ENCODE measurements at places on chromosomes 6 and 20.
A peak's percentile ranks its signal among the peaks of the same experiment; 100 is the strongest.

- DNase-seq, result no peak
Measured at GRCh38 chr20:51543422-51543788, 886 bp upstream of the NFATC2 start.

DNA sequence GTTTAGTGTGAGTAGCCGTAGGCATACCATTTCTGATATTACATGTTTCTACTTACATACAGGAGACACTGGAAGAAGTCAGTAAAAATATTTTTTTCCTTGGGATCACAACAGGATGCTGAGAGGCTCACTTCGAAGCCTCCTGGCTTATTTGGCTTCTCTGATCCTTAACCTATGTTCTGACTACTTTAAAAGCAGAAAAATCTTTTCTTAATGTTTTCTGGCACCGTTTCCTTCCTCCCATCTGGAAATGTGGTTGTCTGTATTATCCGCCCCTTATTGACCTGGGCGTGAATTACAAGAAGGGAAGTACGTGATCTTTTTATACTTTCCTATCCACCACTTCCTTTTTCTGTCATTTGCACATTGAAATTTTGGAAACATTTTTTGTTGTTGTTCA, 379.6 kb downstream of the COL12A1 start:
- no peak for DNase-seq

- no peak for DNase-seq
Measured at GRCh38 chr6:127471379-127472255, 12.4 kb upstream of the KIAA0408 start.

DNA sequence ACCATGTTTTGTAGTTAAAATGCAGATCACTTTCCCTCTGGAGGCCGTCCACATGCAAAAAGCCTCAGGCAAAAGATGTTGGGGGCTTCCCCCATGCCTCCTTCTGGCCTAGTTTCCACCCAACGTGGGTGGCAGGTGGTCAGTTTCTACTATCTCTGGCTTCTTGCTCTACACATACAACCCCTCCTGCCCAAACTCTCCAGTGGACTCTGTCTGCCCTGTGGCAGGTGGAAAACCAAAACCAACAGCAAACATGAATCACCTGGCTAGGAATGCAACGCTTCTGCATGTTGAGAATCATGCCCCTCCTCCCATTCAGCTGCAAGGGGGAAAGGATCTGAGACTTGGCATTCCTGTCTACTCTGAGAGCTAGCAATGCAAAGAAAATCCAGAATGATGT, 94.8 kb downstream of the MBOAT1 start:
- DNase-seq, result no peak

- DNase-seq, result no peak
Measured at GRCh38 chr20:57079031-57080005, 187.1 kb downstream of the BMP7 start.

DNA sequence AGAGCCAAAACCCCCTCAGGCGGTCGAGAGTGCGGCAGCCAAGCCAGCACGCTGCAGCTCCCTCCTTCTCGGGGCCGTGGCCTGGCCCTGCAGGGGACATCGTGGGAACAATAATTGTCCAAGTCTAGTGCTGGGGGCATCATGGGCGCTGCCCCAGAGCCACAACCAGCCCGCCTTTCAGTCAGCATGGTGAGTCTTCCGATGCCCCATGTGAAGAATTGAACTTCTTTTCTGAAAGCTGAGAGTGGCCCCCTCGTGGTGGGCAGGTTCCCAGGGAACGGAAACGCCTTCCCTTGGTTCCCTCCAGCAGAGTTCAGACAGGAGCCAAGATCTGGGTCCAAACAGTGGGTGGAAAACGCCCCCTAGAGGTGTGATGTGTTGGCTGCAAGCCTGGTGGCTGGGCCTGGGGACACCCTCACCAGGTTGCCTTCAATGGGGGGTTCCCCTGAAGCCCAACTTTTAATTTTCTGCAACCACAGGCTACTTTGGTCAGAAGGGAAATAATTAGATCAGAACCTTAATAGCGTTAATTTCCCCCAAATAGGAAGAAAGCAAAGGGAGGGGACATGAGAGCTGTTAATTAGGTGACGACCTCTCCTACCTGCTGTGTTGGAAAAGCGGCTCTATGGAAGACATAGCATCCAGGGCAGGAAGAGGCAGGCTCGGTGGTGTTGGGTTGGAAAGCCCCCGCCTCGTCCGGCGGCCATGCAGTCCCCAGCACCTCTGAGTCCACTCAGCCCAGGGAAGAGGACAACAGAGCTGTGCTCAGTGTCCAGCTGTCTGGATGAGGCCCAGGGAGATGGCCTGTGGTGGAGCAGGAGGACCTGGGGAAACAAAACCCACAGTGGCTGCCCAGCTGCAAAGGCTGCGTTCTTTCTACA, 4.7 kb upstream of the MRGBP start:
- peak; percentile 73 for DNase-seq

DNA sequence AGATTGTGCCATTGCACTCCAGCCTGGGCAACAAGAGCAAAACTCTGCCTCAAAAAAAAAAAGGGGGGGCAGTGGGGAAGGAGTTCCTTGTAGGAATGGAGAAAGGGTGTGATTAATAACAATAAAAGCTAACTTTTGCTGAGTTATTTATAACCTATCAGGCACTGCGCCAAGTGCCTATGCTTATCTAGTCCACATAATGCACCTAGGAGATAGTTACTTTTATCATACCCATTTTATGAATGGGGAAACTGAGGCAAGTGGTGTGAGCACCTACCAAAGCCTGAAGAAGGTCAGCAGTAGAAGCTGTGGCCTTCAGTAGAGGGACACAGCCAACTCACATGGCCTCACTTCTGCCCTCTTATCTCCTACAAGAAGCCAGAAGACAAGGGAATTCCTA, 13.6 kb upstream of the PPP1R16B start:
- DNase-seq, result no peak

DNA sequence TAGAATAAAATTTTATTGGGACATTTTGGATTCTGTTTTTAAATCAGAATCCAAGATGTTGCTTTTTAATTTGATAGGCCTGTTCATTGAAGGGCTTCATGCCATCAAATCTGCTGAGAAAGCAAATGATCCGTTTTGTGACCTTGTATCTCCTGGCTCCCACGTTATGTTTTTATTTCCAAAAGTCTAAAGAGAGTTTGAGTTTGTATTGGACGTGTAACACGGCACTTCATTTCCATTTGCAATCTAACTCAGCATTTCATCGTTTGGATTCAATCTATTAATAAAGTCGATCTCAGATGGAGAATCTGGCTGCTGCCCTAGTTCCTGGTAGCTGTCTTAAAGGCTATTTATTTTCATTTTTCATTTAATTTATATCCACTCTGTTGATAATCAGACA, 17.0 kb downstream of the KIF25 start:
- DNase-seq, result no peak

- DNase-seq, result no peak
Measured at GRCh38 chr6:101613556-101613955, 220.0 kb downstream of the GRIK2 start.

DNA sequence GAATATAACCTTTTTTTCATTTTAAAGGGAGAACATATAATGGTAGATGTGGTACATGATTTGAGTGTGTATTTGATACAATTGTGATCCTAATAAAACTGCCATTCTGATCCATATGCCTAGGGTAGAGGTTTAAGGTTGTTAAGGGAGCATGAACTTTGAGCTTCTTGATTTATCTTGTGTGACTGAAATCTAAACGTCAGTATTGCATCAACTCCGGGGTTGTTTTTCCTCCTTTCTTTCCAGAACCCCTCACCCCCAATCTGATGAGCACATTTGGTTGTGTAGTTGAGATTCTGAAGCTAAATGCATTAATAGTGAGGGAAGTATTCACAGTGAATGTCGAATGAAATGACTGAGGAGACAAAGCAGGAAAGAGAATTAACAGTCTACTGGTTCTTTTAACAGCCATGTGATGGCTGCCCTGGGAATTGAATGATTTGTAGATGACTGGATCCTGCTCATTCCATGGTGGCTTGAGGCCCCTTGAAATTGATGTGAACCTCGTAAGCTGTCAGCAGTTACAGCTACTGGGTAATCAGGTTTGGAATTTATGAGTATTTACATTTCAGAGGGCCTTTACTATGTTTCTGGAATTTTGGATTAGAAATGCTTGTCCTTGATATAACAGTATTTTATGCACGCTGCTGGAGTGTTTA, 44.8 kb downstream of the FARS2 start:
- DNase-seq, result no peak

- no peak for DNase-seq
Measured at GRCh38 chr6:154238831-154239230, 117.8 kb downstream of the IPCEF1 start.

DNA sequence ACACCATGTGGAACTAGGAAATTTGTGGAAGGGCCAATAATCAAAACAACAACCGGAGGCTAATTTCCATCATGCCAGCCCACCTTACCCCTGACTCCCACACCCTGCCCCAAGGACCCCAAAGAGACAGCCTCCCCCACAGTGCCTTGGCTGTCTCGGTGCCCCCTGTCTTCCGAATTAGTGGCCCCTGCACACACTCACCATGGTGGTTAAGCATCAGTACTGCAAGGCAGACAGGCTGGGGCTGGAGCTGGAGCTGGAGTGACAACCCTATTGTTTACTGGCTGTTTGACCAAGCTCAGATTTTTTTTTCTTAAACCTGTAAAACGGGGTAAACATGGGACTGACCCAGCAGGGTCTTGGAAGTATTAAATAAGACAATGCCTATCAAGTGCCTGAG, 238.0 kb downstream of the TFAP2C start:
- no peak for DNase-seq

- no peak for DNase-seq
Measured at GRCh38 chr20:11496380-11496779, 421.3 kb upstream of the BTBD3 start.

DNA sequence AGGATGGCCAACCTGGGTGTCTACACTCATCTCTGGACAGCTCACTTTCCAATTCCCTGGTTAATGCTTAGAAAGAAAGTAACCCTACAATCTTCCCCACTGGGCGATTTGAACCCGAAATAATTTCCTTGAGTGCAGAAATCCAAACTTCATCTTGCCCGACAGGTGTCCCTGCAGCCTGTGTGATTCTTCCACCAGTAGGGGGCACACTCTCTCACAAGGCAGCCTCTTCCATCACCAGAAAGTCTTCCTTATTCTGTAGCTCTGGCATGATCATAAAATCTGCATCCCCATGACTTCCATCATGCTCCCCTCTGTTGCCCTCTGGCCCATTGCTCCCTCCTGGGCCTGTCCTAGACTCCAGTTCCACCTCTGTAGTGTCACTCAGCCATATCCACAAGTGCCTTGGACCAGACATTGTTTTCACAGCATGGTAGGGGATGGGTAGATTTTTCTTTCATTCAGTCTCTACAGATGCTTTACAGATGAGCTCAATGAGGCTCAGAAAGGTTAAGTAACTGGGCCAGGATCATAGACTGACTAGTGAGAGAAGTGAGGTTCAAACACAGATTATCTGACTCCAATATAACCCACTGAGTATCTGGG, 170.4 kb upstream of the SPTLC3 start:
- DNase-seq, result no peak

DNA sequence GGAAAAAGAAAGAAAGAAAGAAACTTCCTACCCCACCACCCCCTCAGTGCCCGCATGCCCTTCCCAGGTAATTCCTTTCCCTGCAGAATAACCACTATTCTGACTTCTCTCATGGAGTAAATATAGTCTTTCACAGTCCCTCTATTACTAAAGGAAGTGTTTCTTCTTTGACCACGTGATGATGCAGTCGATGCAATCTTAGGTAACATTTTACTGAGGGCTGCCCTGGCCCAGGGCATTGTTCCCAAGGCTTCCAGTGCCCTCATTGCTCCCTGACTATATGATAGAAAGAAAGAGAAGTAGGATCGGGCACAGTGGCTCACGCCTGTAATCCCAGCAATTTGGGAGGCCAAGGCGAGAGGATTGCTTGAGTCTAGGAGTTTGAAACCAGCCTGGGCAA, 29.1 kb downstream of the ARHGAP40 start:
- DNase-seq, result no peak

- no peak for DNase-seq
Measured at GRCh38 chr6:90274451-90275030, 22.1 kb downstream of the BACH2 start.

DNA sequence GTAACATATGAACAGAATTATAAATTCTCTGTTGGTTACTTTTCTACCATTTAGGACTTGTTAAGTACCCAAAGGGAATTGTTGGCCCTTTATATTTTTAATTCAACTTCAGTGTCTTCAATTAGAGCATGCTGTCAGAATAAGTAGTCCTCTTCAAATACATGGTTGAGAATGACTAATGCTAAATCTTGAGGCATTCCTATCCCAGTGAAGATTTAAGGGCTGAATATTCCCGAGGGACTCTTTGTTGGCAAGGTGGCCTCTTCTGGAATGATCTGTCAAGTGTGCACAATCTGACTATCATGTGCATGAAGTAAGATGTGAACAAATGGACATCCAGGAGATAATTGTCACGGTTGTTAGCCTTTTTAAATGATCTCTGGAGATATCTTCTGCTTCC, 421.7 kb downstream of the BMP2 start:
- no peak for DNase-seq

DNA sequence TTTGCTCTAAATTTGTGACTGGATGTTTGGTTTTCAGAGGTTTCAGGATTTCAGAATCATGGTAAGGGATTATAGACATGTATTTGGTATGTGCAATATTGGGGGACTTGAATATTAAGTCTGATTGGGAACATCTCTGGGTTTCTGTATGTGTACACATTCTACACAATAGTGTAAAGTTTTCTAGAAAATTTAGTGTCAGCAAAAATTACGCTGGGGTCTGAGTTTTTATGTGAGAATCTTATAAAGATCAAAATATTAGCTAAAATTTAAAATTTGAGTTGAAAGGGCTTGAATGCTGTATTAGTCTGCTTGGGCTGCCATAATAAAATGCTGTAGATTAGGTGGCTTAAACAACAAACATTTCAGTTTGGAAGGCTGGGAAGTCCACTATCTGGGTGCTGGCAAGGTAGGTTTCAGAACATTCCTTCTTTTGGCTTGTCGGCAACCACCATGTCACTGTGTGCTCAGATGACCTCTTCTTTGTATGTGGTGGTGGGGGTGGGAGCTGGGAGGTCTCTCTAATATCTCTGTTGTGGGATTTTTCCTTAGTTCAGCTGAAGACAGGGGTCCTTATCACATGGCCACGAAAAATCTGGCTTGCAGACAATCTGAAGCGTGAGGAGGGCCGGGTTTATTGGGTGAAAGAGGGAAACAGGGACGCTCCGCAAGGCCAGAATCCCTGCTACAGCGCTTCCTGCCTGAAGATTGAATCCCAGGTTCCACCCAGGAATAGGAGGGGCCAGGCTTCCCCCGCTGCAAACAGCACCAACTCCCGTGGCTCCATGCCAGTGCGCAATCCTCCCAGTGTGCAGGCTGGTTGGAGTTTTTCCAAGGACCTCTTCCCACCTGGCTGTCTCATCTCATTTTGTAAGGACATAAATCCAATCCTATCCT, 299.7 kb downstream of the PLCB1 start:
- no peak for DNase-seq

GRCh38 chr6:18431581-18431980, 44.4 kb downstream of the RNF144B start:
- no peak for DNase-seq
